HFFc6 (cell line): ENCODE measurements at places on chromosomes 13 and 19.

GRCh38 chr13:76019421-76020044, 383.4 kb downstream of the LMO7 start:
- peak; percentile 22 for DNase-seq

DNA sequence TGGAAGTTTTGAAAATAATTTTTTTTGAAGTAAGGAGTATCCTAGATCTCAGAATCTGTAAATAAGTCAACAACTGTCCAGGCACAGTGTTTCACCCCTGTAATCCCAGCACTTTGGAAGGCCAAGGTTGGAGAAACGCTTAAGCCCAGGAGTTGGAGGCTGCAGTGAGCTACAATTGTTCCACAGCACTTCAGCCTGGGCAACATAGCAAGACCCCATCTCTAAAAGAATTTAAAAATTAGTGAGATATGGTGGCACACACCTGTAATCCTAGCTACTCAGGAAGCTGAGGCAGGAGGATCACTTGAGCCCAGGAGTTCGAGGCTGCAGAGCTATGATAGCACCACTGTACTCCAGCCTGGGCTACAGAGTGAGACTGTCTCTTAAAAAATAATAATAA, 87.2 kb upstream of the ZNF507 start:
- DNase-seq: no peak

GRCh38 chr13:20938302-20938701, 35.8 kb upstream of the XPO4 start:
- DNase-seq: no peak

DNA sequence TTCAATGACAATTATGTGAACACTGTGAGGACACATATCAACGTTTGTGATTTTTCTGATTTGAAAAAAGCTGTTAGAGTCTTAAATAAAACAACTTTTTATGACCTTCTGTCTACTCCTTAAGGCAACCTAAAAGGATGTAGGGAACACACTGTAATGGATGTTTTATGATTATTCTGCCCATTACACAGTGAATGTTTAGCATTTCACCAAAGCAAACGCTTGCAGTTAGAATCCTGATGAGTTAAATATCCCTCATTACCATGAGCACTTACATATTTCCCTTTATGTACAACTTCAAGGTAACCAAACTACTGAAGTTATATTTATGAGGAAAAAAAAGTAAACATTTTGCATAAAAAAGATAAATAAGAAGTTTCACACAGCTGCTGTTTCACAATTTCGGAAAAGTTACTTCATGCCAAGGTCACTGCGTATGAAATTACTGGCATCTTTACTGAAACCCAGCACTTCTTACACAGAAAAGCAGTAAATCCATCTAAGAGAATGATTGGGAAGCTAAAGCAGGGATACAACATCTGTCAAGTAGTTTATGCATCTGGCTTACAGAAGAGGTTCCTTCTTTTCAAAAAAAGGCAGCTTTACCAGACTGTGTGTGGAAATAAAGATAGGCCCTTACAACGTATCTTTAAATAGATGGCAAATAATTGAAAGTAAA, 733.7 kb upstream of the ATXN8OS start:
- DNase-seq: no peak

- DNase-seq: peak; percentile 73
These were observed 79.5 kb downstream of the KLF5 start for GRCh38 chr13:73138276-73138637.

DNA sequence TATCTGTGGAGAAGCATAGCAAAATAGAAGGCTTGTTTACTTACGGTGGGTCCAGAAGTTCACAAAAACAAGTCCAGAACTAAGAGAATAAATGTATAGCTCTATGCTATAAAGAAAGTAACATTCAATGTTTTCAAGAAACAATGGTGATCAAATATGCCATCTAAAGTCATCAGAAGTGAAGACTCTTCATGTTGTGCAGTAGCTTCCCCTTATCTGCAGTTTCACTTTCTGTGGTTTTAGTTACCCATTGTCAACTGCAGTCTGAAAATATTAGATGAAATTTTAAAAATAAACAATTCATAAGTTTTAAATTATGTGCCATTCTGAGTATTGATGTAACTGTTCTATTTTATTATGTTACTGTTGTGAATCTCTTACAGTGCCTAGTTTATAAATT, 72.5 kb downstream of the EDNRB start:
- no peak for DNase-seq

GRCh38 chr19:4081441-4082129, 14.9 kb upstream of the ZBTB7A start:
- no peak for DNase-seq
